Stimulated activated CD4-positive, alpha-beta T cell treated with anti-CD3 and anti-CD28 coated beads, Interleukin-1b, Interleukin-23, amount 100 ng/mL, for 1 hour (primary cell): ENCODE measurements at places on chromosomes 1 and 21.

- no peak for DNase-seq
Measured at GRCh38 chr1:202279806-202280205, 61.9 kb downstream of the UBE2T start.

DNA sequence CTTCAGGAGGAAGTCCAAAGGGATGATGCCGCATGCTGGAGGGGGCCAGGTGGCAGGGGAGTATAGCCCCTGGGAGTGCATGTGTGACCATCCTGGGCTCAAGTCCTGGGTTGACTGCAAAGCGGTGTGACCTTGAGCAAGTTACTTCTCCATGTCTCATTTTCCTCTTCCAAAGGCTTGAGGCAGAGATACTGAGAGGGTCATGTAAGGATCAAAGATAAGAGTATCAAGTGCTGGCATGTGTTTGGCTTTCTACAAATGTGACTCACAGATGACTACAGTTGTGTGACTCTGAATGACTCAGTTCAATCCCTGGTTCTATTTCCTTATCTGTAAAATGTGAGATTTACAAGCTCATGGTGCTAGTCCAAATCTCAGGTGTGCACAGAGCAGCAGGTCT is 26.1 kb downstream of the PROK1 start:
- DNase-seq: no peak

- no peak for DNase-seq
Measured at GRCh38 chr1:26418865-26419349, 8.3 kb downstream of the LIN28A start.

- DNase-seq: no peak
Measured at GRCh38 chr1:247528812-247529474, 7.3 kb downstream of the OR2C3 start.

DNA sequence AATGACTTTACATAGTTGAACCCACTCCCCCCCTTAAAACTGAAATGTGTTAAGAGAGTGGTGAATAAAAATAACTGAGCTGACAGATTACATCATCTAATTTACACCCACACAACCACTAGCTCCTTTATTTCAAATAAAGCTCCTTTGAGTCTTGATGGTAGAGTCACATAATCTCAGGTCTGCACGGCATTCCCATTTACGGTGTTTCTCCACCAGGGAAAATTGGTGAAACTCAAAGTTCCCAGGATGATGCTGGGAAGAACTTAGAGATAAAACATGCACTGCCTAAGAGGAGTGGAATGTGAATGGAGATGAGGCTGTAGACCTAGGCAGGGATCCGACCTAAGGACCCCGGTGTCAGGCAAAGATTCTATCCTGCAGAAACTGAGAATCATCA is 727.8 kb upstream of the ADAMTS5 start:
- DNase-seq: no peak

GRCh38 chr1:1141244-1141910 is 25.5 kb upstream of the C1orf159 start:
- DNase-seq: no peak

DNA sequence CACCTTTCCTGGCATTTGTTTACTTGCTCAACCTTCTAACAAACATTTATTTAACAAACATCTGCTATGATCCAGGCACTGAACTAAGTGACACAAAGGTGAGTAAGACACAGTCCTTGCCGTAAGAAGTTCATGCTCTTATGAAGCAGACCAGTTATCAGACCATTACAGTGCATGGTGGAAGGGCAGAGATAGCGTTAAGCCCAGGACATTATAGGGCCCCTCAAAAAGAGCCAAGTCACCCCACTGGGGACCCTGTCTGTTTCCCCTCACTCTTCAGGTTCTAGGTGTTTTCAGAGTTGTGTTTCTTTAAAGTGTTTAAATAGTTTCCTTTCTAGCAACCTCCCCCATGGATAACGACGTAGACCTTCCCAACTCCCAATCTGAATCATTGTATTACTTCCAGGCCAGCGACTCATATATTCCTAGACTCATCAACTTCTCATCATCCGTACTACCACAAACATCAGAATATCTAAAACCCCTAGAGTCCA is 39.3 kb downstream of the TCP10L start:
- no peak for DNase-seq

DNA sequence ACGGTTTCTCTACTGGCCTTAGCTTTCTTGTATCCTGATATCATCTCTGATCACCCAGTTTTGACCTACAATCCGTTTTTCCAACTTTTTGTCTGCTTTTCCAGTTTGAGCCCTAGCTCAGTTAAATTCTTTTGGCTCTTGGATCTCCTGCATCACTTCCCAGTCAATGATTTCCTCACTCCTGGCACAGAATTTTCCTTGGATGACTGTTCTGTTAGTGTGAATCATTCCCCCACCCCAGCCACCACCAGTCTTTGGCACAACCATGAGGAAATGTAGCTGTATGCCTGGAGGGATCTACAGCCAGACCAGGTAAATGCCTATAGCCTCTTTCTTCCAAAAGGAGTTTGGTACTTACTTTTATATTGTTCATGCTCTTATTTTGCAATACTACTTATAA is 187.2 kb upstream of the PTGFR start:
- DNase-seq: no peak

GRCh38 chr1:225651872-225652728 is 823 bp downstream of the ENAH start:
- no peak for DNase-seq

DNA sequence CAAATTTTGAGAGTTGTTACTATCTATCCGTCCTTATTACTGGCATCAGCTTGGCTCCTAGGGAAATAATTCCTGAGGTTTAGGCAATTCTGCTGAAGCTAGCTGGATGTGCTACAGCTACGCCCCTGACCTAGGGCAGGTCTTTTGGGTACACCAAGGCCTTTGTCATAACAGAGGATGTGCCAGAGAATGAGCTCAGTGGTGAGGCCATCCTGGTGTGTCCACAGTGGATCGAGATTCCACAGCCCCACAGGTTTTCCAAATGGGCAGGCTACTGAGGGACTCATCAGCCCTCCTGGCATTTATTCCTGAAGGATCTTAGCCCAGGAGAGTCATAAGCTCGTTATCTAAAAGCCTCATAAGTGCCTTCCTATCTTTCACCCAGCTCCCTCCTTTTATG is 475.2 kb upstream of the USP24 start:
- no peak for DNase-seq

DNA sequence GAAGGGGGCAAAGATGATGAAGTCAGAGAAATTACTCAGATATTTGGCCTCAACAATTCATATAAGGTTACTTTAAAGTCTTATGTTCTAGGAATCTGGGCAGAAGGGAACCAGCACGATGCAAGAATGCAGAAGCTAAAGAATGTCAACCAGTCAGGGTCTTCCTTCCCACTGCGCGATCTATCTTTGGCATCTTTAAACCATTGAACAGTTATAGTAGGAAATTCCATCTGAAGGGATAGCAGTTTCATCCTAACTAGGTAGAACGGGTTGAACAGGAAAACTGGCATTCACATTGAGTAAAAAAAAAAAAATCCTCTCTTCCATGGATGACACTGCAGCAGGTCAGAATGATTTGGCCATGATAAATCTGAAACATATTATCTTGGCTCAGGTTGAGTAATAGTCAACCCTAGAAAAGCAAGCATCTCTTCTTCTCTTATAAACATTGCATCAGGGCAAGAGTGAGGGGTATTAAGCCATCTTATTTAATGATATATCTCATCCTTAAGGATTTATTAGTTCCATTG is 6.3 kb downstream of the CRCT1 start:
- no peak for DNase-seq

- DNase-seq: no peak
Measured at GRCh38 chr21:43721206-43721605, 2.3 kb downstream of the PDXK start.

GRCh38 chr1:17883136-17883535 is 128.0 kb downstream of the ACTL8 start:
- no peak for DNase-seq

DNA sequence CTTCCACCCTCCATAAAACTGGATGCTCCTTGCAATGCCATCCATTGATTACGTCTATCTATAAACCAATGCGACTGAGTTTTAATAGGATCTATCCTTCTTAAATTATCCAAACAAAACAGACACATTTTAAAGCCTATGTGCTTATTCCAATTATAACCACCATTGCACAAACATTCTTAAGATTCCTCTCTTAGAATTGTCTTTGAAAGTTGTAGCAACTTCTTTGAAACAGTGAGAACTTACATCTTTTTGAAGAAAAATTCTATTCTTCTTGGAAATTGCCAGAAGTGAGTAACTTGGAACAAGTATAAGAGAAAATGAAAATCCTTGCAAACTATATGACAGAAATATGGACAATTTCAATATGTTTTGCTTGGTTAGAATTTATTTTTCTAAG is at the start of gene KRTAP26-1:
TSS of gene KRTAP26-1 (minus strand) at position 101 of the 400 bp plus-strand sequence. CDS start 280 bp downstream, outside the sequence.
- no peak for DNase-seq

DNA sequence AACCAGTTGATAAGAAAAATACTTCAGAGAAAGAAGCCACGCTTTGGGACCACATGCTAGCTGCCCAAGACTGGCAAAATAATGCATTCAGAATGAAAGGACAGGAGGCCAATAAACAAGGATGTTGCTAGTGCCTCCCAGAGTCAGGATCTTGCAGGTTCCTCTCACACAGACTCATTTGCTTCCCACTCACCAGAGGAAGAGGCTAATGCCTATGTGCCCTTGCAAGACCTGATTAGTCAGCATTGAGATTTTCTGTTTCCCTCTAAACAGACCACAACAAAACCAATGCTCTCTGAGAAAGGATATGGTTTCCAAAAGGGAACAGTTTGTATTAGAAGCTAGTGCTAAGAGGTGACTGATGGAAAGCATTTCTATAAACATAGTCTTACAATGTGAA is 85.7 kb downstream of the NRDC start:
- DNase-seq: no peak

DNA sequence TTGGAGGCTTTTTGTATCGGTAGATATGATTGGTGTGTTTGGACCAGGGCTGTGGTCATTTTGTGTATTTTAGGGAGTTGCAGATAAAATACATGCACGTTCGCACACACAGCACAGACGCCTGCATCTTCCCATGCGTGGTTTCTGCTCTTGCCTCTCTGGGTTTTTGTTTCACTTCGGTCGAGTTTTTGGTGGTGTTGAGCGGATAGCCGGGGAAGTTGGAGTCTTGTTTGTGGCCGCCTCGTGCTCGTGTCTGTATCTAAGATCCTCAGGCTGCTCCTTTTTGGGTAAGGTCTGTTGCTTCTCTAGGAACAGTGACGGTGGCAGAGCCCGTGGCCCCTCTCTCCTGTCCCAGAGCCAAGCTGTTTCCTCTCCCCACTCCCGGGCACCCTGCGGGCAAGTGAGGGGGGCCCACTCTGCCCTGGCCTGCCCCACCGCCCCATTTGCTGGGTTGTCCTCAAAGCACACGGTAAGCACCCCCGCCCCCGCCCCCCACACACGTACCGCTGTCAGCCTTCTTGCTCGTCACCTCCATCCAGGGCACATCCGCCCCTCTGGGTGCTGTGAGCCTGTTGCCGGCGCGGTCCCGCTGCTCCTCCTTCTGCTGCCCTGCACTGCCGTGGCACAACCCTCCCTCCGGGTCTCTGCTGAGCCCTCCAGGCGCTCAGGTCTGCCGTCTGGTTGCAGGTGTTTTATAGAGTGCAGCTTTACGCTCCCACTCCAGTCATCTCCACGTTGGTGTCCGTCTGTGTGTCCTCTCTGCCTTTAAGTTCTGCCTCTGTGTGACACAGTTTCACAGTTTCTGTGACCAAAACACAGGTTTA is 51.9 kb downstream of the AGPAT3 start:
- DNase-seq: no peak

GRCh38 chr1:10693497-10694273 is 102.8 kb downstream of the CASZ1 start:
- DNase-seq: no peak

DNA sequence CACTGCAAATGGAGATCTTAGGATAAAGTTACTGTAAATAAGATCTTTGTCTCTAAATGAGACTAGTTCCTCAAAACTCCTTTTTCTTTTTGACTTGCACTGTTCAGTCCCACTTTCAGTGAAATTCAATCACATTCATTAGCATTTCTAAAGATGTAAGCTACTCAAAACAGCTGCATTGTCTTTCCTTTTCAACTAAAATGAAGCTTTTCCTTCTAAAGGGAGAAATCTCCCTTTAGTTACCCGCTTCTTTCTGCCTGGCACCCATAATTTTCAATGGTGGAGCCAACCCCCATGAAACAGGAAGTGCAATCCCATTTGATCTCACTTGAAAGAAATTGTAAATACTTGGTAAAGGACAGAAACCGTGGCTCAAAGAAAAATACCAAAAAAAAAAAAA is 387.4 kb upstream of the PKN2 start:
- DNase-seq: no peak

DNA sequence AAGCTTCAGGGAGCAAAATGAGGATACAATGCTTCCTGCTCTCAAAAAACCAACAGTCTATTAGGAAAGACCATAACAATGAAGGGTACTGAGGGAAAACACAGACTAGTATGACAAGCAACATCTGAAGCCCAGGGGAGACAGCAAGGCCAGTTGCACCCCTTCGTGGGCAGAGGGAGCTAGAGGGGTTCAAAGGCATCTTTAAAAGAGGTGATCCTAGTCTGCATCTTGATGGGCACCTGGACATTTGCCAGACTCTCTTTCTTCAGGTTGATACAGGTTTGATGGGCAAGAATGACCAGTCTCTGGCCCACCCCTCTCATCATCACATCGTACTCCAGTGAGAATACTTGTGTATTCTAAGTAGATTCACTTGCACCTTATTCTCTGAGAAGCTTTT is 177.7 kb downstream of the VAV3 start:
- DNase-seq: no peak

- DNase-seq: no peak
Measured at GRCh38 chr1:84358695-84359094, 39.6 kb upstream of the DNASE2B start.

- DNase-seq: no peak
Measured at GRCh38 chr1:228695015-228695955, 40.0 kb upstream of the RHOU start.

GRCh38 chr1:50048791-50049190 is 25.0 kb upstream of the AGBL4 start:
- no peak for DNase-seq

DNA sequence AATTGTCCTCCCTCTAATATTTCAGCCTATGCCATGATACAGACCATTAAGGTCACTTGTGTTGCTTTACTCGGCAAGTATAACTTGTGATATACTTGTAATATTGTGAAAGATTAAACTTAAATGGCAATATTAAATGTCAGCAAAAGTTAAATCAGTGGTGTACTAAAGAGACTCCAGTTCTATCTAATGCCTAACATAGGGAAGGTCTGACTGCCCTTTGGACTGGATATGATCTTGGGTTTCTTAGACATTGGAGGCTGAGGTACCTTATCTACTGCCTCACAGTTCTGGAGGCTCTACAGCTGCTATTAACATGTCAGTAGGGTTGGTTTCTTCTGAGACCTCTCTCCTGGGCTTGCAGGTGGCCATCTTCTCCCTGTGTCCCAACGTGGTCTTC is 89.9 kb downstream of the MT1HL1 start:
- no peak for DNase-seq

DNA sequence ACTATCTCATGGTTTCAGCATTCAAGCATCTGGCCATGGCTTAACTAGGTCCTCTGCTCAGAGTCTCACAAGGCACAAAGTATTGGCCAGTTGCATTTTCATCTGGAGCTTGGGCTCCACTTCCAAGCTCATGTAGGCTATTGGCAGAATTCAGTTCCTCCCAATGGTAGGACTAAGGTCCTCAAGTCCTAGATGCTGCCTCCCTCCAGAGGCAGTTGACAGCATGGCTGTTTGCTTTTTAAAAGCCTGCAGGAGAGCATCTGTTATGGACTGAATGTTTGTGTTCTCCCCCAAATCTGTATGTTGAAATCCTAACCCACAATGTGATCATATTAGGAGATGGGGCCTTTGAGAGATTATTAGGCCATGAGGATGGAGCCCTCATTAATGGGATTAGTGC is 38.0 kb upstream of the HLX start:
- no peak for DNase-seq
